Stimulated activated CD4-positive, alpha-beta T cell treated with anti-CD3 and anti-CD28 coated beads, Interleukin-1b, Interleukin-23, amount 100 ng/mL, for 1 hour (primary cell): ENCODE measurements at places on chromosomes 3 and 15.

DNA sequence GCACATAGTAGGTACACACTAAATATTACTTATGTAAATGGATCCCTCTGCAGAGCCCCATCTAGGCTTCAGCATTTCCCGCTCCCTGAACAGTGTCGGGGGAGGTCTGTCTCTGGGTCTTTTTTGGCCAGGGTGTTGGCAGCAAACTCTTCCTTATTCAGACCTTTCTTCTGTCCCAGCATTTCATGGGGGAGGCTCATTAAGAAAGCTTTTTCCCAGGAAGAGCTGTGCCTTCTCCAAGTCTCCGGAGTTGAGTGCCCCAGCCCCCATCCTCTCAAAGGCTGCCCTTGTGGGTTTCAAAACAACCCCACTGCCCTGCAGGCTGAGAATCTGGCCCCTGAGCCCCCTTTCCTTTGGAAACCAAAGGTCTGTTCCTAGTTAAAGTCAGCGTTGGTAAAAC, 25.1 kb downstream of the SLC6A11 start:
- DNase-seq: no peak

DNA sequence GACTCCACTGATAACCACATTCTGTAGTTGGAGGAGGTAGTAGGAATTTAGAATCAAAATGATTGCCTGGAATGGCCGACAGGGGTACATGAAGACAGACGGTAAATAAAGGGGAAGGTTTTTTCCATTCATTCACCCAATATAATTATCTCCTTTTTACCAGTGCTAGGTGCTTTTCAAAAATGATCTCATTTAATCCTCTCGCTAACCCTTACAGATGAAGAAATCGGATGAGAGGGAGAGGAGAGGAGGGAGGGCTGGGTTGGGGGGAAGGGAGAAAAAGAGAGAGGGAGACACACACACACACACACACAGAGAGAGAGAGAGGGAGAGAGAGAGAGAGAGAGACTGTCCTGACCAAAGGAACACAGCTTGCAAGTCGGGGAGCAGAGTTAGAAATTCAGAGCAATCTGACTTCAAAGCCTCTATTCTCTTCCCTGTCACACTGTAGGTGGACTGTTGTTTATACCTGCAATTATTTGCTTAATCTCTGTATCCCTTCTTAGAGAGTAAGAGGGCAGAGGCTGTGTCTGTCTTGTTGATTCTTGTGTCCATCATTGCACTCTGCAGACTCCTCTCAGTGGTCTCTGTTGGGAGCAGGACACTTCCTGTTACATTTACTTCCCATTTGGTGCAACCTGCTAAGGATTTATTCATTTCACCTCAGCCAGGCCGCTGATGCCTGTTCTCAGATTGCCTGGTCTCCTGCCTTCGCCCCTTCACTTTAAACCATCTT, 18.7 kb upstream of the PAQR9 start:
- no peak for DNase-seq

DNA sequence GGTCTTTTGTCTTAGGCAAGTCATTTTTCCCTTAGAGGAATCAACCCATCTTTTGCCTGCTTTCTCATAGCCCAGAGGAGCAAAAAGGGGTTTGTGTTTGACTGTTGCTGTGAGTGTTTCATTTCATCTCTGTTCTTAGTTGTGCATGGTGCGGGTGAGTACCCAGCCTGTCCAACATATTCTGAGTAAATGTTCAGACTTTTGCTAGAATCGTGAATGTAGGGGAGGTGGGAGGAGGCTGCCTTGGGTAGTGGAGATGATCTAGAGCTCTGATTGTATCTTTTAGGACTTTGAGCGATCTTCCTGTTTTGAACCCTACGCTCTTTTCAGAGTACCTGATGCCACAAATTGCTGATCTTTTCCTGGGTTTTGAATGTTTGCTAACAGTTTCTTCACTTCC, 123.1 kb downstream of the ZNF609 start:
- DNase-seq: no peak

DNA sequence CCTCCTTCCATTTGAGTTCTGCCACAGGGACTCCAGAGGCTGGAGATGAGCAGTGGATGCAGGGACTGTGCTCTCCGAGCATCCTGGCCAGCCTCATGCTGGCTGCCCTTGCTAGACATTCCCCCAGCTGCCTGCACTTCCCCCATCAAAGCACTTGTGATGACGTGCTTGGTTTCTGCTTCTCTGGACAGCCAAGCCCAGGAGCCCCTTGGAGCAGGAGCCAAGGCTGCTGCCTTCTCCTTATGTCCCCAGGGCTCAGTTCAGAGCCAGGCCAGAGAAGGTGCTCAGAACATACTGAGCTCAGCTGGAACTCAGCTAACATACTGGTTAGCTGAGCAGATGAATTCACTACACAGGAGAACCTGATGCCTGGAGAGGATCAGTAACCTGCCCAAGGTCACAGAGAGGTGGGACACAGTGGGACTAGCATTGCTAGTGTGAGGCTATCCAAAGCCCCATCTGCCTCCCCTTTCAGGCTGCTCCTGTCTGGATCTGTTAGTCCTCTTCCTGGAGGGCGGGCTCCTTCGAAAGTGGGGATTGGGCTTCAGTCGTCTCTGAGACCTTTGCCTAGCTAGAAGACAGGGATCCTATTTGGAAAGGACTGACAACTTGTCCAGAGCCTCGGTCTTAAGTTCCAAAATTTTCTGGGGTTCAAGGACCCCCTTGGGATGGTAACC, 4.3 kb downstream of the PCBP4 start:
- DNase-seq: no peak

- no peak for DNase-seq
Observed at GRCh38 chr15:29623116-29623639, 199.1 kb downstream of the TJP1 start.

DNA sequence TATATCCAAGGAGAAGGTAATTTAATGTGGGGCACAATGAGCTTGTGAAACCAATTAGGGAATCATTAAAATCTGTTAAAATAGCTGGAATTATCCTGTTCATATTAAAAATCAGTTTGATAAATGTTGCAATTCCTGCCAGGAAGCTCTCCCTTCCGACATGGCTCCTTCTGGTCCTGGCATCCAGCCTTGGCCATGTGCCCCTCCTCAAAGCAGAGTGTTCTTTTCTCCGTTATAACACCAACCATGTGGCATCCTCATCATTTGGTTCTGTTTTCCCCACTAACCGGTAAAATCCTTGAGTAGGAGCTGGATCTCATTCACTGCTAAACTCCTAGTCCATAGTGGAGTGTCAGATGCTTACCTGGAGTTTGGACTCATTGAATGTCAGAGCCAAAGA, 127.2 kb downstream of the ARNT2 start:
- DNase-seq: no peak
